ENCODE measurements at places on chromosomes 7 and 10. TPM values are rescaled to one million over a fixed set of nuclear protein-coding genes. Genes with fewer than 3 reads are reported as not detected.

SFXN2 gene
- 52.6 TPM for polyA plus RNA-seq

HYAL4 gene
- polyA plus RNA-seq, result 0.18 TPM

SPDYE11 gene
- 0.32 TPM for polyA plus RNA-seq

- no peak for DNase-seq
These were observed 1.2 kb downstream of the SUV39H2 start for GRCh38 chr10:14879928-14880193.

GRCh38 chr7:51082096-51082840 is 234.3 kb downstream of the COBL start:
- no peak for DNase-seq

DNA sequence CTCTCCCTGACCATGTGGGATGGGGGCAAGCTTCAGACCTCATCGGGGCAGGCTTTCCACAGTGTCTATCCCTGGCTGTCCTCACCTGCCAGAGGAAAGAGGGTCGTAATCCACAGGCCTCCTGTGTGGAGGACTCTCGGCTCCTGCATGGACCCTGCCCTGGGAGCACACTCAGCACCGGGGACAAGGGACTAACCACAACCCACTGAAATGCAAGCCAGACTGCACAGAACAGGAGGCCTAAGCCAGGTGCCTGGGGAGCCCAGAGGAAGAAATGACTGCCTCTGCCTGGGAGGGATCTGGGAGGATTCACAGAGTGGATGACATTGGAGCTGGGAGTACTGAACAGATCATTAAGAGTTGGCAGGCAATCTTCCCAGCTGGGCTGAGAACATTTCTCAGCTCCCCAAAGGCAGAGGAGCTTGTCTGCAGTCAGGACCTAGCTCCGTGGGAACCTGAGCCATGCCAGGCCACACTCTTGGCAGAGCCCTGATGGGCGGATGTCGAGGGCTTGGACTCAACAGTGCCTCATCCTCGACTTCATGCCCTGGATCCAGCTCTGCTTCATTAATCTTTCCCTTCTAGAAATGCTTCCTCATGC is 213.4 kb downstream of the USP6NL start:
- no peak for DNase-seq

GRCh38 chr7:87231711-87232110 is 12.2 kb upstream of the TMEM243 start:
- no peak for DNase-seq
